ENCODE measurements at places on chromosomes 16 and 17. TPM values are rescaled to one million over a fixed set of nuclear protein-coding genes. Genes with fewer than 3 reads are reported as not detected.

The CLEC18B gene
- 0.46 TPM for total RNA-seq

The CHD9NB gene
- 1.3 TPM for total RNA-seq

The FOXL1 gene
- 1.5 TPM for total RNA-seq

The SPAG5 gene
- total RNA-seq = 65.8 TPM

The NPIPB9 gene
- 1.8 TPM for total RNA-seq

The ZC3H18 gene
- 56.3 TPM for total RNA-seq

The ABCA6 gene
- 0.02 TPM for total RNA-seq

The CTCF gene
- 32.2 TPM for total RNA-seq

The TSPOAP1 gene
- total RNA-seq = not detected

The NPIPA3 gene
- 1.0 TPM for total RNA-seq

Data from A549 treated with dexamethasone at 1 μM for 4 hours (cell line).